Fibroblast of mammary gland (primary cell): ENCODE measurements at places on chromosomes 6 and 20.
A peak's percentile ranks its signal among the peaks of the same experiment; 100 is the strongest.

- DNase-seq = no peak
Observed at GRCh38 chr6:155319902-155320301, 5.6 kb upstream of the TFB1M start.

GRCh38 chr6:87904011-87904410 lies 143.6 kb upstream of the SPACA1 start:
- DNase-seq = no peak

GRCh38 chr6:21230536-21230935 lies 363.0 kb upstream of the SOX4 start:
- peak; percentile 5 for DNase-seq

GRCh38 chr20:50399917-50400704 lies 110.1 kb upstream of the PTPN1 start:
- DNase-seq = no peak

- DNase-seq = no peak
Observed at GRCh38 chr6:4274382-4275082, 139.2 kb upstream of the ECI2 start.

- no peak for DNase-seq
Observed at GRCh38 chr6:134115715-134116074, 63.3 kb upstream of the SLC2A12 start.

DNA sequence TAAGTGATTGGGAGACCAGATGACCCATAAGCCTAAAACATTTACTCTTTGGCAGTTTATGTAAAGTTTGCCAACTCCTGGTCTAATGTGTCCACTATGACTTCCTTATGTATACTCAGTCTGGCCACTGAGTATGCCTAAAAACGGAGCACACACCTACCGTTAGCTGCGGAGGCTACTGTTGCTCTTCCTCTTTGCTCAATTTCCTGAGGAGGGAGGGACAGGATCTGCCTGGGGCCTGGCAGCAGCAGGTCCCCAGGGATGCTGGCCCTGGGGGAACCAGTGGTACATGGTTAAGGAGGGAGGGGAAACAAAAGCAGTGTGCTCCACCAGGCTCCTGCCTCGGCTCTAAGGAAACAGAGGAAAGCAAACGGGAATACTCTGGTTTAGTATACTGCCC lies 113.5 kb downstream of the CDYL start:
- no peak for DNase-seq

DNA sequence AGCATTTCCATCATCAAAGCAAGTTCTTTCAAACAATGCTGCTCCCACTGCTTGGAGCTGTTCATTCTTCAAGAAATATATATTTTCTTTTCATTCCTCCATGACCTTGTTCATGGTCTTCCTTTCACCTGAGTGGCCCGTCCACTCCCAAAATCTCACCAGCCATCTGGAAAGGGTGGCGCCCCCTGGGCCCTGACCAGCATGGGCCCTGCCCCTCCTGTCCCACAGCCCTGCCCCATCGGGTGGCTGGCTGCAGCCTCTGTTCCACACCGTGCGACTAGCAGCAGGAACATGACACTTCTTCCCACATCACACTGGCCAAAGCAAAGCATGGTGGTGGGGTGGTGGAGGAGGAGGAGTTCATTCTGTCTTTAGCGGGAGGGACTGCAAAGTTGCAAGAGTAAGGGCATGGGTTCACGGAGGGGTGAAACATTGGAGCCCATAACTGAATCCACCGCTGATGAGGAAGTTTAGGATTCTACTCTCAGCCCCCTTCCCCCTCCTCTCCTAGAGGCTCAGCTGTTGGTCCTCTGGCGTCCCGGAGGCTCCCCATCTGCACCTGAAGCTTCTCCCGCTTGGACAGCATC lies 195.2 kb upstream of the SLC24A3 start:
- DNase-seq = no peak

DNA sequence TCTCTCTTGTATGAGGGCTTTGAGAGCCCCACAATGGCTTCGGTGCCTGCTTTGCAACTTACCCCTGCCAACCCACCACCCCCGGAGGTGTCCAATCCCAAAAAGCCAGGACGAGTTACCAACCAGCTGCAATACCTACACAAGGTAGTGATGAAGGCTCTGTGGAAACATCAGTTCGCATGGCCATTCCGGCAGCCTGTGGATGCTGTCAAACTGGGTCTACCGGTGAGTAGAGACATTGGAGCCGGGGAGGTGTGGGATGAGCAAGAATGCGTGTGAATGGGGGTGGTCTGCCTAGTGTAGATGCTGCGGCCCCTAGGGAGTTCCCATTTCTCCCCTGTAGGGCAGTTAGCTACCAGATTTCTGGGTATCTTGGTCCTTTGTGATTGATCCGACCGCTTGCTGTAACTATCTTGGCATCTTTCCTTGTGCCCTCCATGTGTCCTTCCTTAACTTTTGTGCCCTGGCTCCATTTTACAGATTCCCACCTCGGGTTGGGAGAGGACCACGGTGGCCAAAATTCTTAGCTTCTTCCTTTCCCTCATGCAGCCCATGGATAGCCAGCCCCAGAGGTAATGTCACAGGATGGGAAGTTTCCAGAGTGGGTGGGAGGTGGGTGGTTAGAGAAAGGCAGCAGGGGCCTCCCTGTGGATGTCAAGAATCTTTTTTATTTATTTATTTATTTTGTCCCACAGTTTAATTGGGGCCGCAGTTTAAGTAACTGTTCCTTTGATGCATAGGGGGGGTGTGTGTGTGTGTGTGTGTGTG lies 6.3 kb downstream of the BRD2 start:
- no peak for DNase-seq

DNA sequence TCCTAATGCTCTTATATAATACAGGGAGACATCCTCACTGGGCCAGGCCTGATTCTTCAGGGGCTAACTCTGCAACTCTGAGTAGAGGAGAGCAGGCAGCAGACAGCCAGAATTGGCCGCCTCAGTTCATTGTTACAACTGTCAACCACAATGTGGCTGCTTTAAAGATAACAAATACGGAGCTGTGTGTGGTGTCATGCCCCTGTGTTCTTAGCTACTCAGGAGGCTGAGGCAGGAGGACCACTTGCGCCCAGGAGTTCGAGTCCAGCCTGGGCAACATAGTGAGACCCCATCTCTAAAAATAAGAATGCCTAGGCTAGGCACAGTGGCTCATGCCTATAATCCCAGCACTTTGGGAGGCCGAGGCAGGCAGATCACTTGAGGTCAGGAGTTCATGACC lies 34.3 kb downstream of the CEP250 start:
- DNase-seq = no peak

DNA sequence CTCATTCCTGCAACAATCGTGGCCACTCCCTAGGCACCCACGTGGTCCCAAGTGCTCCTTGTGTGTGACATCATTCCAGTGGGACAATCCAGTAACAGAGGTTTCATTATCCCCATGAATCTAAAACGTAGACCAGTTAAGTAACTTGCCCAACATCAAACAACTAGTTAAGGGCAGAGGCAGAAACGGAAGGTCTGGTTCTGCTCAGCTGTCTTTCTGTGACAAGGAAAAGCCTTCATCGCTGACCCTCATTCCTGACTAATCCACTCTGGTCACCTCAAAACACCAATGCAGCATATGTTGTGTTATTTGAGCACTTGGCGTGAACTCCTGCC lies 261.4 kb upstream of the JARID2 start:
- DNase-seq = peak; percentile 61

DNA sequence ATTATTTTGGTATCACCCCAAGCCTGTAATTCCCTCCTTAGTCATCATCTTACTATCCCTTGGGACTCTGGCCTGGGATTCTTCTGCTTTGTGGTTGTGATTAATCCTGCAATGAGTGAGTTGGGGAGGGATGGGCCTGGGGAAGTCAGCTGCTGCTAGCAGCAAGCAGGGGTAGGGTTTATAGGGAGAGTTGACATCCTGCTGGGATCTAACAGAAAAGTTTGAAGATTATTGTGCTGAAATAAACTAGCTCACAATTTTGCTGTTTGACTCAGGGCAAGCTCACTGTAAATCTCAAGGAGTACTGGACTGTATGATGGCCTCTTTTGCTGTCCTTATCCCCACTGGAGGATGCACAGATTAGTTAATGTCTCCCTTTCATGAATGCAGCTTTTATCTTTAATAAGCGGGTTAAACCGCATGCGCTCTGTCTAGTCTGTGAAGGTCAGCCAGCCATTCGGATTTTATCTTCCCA lies 83.4 kb downstream of the JARID2 start:
- DNase-seq = peak; percentile 98

DNA sequence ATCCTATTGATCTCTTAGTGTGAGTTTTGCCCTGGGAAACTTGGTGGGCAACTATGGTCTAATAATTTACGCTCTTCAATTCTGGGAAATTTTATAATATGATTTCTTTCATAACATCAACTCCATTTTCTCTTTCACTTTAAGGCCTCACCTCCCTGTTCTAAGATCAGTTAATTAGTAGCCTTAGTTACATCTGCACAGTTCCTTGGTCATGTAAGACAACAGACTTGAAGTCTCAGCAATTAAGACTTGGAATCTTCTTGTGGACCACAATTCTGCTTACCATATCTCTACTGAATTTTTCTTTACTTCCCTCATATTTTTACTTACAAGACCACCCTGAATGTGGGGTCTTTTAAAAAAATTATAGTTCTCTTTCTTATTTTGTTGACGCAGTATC lies 8.7 kb downstream of the ENPP3 start:
- no peak for DNase-seq

DNA sequence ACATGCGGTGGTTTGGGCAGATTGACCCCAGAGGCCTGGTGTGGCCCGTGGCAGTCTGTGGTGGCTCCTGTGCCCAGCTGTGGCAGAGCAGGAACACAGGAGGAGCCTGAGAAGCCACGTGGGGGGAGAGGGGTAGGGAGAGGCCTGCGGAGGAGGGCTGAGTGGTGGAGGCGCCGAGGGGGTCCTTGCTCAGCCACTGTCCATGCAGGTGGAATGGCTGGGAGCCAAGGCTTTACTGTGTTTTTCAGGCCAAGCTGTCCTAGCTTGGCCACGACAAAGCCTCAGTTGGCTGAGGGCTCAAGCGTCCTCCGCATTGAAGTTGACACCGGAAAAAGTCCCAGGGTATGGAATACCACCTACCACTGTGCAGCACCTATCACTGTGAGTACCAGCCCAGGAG lies 107.0 kb downstream of the VEGFA start:
- no peak for DNase-seq

- peak; percentile 99 for DNase-seq
Observed at GRCh38 chr6:155188707-155189496, 74.9 kb upstream of the CLDN20 start.

GRCh38 chr6:157713451-157714152 lies 109.4 kb upstream of the SNX9 start:
- no peak for DNase-seq

DNA sequence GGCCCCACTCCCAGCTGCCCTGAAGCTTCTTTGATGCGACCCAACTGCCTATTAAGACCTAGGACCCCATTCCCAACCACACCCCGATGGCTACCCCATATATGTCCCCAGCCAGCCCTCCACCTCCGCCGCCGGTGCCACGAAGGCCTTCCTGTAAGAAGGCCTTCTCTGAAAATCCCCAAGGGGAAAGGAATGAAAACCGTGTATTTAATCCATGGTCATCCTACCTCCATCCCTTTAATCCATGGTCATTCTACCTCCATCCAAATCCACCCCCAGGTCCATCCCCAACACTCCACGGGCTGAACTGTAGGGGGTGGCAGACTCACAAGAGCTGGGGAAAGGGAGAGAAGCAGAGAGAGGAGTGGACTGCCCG lies 545 bp upstream of the VSX1 start:
- DNase-seq = no peak

GRCh38 chr6:97445407-97445806 lies 162.4 kb upstream of the MMS22L start:
- no peak for DNase-seq

GRCh38 chr6:150018846-150019580 lies 6.3 kb downstream of the RAET1L start:
- DNase-seq = no peak

- no peak for DNase-seq
Observed at GRCh38 chr6:142975365-142975764, 30.4 kb upstream of the HIVEP2 start.

- DNase-seq = peak; percentile 63
Observed at GRCh38 chr6:64012351-64013001, 376.9 kb downstream of the PHF3 start.

GRCh38 chr20:10137533-10137932 lies 81.1 kb upstream of the SNAP25 start:
- no peak for DNase-seq

DNA sequence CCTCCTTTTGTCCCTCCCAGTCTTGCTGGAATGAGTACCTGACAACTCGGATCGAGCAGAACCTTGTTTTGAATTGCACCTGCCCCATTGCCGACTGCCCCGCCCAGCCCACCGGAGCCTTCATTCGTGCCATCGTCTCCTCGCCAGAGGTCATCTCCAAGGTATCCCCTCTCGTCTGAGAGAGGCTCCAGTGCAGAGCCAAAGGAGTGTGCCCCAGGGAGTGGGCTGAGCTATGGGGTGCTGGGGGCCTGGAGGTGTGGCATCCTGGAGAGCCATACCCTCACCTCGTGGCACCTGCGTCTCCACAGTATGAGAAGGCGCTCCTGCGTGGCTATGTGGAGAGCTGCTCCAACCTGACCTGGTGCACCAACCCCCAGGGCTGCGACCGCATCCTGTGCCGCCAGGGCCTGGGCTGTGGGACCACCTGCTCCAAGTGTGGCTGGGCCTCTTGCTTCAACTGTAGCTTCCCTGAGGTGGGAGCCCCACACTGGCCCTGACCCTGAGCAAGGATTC lies 8.8 kb downstream of the DNPH1 start:
- DNase-seq = no peak

GRCh38 chr6:71887744-71888230 lies 1.4 kb downstream of the RIMS1 start:
- no peak for DNase-seq

DNA sequence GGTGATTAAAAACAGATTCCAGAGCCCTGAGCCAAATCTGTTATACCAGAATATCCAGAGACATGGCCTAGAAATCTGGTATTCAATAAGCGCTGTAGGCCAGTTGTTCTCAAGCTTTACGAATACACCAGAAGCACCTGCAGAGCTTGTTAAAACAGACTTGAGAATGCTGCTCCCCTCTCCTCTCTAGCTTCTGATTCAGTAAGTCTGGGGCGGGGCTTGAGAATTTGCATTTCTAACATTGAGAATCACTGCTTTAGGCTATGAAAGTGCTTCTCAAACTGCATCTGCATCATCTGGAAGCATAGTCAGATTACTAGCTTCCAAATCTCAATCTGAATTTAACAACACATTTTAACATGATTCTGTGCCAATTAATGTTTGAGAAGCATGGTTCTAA lies 20.5 kb upstream of the MAN1A1 start:
- no peak for DNase-seq

DNA sequence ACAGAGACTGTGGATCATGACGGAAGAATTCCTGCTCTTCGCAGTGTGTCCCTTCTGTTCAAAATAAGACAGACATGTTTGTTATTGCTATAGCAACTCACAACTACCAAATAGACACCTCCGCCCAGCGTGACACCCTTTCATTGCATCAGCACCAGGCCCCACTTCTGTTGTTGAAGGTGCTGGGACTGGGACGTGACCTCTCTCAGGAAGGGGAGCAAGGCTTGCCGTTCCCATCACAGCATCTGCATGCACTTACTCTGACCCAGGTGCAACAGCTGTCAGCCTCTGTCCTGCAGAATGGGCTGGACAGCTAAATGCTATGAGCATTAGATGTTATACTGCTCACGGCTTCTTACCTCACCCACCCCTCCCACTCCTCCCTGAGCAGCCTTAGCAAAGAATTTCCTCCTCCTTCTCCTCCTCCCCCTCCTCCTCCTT lies 94.1 kb downstream of the DACT2 start:
- DNase-seq = no peak

- DNase-seq = peak; percentile 16
Observed at GRCh38 chr20:40687384-40688128, 1.5 kb downstream of the MAFB start.
